Uterus (tissue), 4 donors: ENCODE measurements at places on chromosomes 6 and 20. TPM values are rescaled to one million over a fixed set of nuclear protein-coding genes. Genes with fewer than 3 reads are reported as not detected.

GRCh38 chr20:46264391-46265266 lies 43.7 kb downstream of the CDH22 start:
- DNase-seq = no peak

GRCh38 chr6:80725156-80725930 lies 618.9 kb downstream of the BCKDHB start:
- DNase-seq = no peak

- DNase-seq = no peak
Measured at GRCh38 chr6:143619824-143620401, 57.9 kb upstream of the PHACTR2 start.

DNA sequence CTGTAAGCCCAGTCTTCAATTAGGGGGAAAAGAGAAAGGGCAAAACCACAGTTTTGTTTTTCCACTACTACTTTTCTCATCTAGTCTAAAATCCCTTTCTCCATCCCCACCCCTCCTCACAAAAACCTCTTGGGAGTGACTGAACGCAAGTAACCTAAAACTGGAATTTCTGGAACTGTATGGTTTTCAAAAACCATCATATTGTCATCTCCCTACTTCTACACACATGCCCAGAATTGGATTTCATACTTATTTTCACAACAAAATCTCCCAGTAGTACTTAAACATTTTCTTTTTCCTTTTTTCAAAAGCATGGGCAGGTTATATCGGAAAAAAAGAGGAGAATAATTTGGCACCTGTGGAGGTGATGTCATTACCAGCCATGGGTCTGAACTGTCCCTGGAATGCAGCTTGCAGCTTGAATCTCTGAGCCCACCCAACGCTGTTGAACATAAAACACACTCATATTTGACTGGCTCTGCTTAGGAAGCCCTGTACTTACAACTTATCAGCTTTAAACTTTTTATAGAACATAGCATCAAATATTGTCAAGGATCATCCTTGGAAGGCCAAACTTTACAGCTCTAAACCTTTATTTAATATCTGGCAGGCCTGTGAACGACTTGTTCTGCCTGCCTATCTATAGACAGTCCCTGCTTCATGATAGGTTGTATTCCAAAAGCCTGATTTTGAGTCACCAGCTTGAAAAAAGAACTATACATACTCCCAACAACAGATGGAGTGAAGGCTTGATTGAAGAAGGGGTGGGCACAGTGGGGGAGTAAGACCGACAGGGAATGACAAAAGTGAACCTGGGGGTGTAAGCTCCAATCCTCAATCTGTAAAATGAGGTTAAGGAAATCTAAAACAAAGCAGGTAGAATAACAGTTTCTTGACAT lies 59.3 kb downstream of the EPB41L2 start:
- DNase-seq = no peak

The ATF6B gene
- 121 TPM for total RNA-seq

- DNase-seq = no peak
Measured at GRCh38 chr6:35477551-35478179, 9.5 kb downstream of the RPL10A start.

- no peak for DNase-seq
Measured at GRCh38 chr20:6469695-6470094, 297.8 kb upstream of the BMP2 start.

- no peak for DNase-seq
Measured at GRCh38 chr6:150269130-150269856, 99.5 kb upstream of the IYD start.

DNA sequence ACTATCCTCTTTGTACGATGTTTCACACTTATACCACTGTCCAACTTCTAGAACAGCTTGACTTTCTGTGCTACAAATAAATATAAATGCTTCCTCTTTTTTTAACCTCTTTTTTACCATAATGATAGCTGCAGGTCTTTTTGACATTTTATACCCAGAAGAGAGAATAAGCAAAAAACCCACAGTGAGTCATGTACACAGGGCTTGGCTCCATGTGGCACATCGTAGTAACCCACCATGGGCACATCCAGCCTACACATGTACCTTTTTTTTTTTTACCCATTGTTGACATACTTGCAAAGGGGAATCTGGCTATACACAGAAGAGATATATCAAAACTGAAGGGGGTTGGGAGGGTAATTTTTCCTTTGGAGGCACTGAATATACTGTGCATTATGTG lies 59.5 kb upstream of the RSPO3 start:
- no peak for DNase-seq

DNA sequence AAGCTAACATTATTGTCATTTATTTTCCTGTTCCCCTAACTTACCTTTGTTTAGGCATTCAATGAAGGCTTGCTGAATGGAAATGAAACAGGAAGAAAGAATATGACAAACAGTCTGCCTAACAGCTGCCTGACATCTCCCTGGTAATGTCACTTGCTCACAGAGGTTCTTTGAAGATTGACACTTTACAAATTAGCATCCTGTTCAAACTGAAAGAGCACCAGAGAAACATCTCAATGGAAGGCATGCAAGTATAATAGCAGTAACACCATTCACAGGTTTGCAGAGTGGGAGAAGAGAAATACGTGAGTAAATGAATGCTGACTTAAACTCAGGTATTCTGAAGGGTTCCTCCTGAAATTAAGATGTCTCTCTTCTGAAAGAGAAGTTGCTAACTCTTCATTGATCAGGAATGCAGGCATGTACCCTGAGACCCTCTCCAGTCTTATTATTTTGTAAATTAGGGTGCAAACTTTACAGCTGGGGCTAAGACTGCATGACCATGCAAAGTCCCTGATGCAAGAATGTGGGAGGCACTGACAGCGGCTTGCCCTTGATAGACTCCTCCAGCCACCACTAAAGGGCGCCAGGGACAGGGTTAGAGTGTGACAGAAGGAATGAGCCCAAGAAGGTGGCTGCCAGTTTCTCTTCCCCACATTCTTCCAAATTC lies 1.3 kb upstream of the SMLR1 start:
- no peak for DNase-seq

- DNase-seq = no peak
Measured at GRCh38 chr20:58883241-58883691, 30.8 kb downstream of the GNAS start.

- DNase-seq = no peak
Measured at GRCh38 chr6:30470968-30471367, 18.3 kb upstream of the HLA-E start.

The ATP9A gene
- 15.1 TPM for total RNA-seq

GRCh38 chr6:45650524-45651135 lies 272.9 kb upstream of the SUPT3H start:
- no peak for DNase-seq

- DNase-seq = no peak
Measured at GRCh38 chr6:100255701-100256100, 209.0 kb downstream of the SIM1 start.

- no peak for DNase-seq
Measured at GRCh38 chr6:22367346-22367745, 70.5 kb upstream of the PRL start.

DNA sequence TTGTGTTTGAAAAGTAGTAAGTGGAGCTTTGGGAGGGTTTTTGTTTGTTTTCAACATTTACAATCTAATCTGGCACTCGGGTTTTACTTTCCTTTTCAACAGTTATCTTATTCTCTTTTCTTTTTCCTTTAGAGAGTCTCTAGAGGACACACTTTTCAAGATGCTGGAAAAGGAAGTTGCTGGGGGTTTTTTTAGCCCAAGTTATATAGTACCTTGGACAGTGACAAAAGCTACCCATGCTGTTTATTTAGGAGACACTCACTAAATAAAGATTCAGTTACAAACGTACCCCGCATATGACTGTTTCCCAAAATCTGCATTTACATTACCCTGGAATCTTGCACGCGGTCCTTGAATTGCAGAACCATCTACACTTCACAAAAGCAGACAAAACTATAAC lies 78.8 kb downstream of the MAP7 start:
- DNase-seq = no peak

DNA sequence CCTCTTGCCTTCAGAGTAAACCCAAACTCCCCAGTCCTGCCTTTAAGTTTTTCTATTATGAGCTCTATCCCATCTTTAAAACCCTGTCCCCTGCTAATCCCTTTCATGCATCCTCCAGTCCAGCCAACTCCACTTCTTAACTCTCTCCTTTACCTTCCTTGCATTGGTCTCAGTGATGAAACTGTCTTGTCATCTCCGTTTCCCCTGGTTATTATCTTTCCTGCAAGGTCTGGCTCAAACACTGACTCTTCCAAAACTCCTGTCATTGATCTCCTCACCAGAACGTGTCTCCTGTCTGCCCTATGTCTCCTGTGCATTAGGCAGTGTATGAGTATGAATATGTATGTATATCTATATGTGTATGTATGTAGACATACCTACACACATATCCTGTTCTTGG lies 11.8 kb upstream of the FNDC1 start:
- no peak for DNase-seq

- DNase-seq = no peak
Measured at GRCh38 chr6:14670806-14671205, 553.2 kb downstream of the CD83 start.

DNA sequence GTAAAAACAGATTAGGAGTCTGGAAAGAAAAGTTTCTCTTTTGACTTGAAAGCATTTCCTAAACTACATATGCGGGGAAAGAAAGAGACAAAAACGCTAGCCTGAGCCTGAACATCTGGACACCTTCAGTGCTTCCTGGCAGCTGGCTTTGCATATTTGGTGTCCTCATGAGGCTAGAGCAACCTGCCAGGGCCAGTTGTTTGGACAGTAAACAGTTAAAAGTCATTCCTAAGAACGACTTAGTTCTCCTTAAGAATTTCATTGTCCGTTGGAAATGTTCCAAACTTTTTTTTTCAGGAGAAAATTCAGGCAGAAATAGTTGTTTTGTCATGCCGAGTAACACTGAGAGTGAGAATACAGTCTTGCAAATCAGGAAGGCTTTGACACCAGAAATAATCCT lies 199.8 kb downstream of the SMOC2 start:
- peak; percentile 56 for DNase-seq

The GABRR1 gene
- 0.69 TPM for total RNA-seq

The NAPB gene
- 23.6 TPM for total RNA-seq

DNA sequence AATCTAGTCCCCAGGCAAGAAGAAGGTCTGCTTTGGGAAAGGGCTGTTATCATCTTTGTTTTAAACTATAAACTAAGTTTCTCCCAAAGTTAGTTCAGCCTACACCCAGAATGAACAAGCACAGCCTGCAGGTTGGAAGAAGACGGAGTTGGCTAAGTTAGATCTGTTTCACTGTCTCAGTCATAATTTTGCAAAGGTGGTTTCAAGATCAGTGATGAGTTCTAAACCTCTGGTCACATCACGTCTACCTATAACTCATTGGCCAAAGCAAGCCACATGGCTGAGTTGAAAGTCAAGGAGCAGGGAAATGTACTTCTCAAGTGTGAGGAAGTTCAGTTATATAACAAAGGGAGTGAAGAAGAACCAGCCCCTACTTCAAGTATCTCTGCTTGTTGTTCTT lies 50.5 kb upstream of the ECI2 start:
- DNase-seq = no peak

The SEC63 gene
- total RNA-seq = 134 TPM

DNA sequence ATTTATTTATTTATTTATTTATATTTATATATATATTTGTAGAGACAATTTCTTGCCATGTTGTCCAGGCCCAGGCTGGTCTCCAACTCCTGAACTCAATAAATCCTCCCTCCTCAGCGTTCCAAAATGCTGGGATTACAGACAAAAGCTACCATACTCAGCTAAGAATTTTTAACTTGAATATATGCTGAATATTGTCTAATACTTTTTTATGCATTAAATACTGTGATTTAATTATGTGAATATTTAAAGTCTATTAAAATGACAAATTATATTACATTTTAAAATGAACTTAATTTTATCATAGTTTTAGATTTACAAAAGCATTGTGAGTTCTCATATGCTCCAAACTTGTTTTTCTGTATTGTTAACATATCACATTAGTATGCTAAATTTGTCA lies 1022.4 kb downstream of the GRIK2 start:
- no peak for DNase-seq

DNA sequence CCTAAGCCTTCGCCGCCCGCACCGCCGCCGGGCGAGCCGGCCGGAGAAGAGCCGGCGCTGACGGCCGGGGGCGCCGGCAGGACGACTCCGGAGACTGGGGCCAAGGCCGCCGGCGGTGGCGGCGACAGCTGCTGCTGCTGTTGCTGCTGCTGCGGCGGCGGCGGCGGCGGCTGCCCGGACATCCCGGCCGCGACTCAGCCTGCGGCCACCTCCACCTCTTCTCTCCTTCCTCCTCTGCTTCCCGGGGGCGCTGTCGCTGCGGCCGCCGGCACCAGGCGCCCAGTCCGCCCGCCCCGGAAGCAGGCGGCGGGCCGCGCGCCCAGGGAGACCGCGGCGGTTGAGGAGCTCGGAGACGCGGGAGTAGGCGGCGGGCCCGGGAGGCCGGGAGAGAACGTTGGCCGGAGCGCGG lies 307 bp downstream of the RANBP9 start:
- no peak for DNase-seq

DNA sequence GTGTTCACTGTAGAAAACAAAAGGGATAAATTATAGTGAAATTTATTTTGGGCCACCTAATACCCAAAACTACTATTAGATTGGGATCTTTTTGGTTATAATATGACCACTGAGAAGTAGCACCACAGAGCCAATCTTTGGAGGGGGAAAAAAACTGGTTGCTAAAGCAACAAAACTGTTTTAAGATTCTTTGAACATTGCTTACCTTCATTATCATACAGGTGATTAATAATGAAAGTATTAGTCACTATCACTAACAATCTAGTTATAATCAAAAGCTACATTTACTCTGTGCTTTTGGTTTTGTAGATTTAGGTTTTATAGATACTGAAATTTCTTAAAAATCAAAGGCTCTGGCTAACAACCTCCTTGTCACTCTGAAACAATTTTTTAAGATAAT lies 31.7 kb downstream of the STX7 start:
- no peak for DNase-seq

DNA sequence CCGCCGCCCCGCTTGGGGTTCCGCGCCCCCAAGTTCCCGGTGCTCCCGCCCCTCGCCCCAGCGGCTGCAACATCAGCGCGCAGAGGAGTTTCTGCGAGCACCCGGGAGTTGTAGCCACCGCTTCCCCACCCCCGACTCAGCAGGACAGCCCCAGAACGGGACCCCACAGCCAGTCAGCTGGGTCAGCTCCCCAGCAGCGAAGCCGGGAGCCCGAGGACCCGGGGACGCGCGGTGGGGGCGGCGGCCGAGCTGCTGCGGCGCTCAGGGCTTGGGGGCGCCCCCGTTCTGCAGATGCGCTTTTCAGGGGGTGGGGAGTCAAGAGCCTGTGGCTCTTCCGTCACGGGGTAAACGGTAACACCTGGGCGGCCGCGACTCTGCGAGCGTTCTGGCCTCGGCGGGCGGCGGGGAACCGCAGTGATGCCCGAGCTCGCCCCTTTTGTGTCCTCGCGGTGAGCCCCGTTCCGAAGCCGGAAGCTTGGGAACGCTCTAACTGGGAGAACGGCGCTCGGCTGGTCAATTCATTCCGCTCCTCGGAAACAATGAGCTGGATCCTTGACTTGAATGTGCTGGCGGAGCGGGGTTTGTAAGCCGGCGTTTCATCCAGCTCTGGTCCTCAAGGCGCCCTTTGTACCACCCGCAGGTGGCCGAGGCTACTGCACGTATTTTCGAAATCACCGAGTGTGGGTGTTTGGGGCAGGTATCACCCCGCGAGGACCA lies 774 bp downstream of the PLEKHG1 start:
- peak; percentile 69 for DNase-seq
